ENCODE measurements at places on chromosomes 6 and 20.

- no peak for DNase-seq
Observed at GRCh38 chr6:138882369-138883017, 86.6 kb downstream of the ECT2L start.

DNA sequence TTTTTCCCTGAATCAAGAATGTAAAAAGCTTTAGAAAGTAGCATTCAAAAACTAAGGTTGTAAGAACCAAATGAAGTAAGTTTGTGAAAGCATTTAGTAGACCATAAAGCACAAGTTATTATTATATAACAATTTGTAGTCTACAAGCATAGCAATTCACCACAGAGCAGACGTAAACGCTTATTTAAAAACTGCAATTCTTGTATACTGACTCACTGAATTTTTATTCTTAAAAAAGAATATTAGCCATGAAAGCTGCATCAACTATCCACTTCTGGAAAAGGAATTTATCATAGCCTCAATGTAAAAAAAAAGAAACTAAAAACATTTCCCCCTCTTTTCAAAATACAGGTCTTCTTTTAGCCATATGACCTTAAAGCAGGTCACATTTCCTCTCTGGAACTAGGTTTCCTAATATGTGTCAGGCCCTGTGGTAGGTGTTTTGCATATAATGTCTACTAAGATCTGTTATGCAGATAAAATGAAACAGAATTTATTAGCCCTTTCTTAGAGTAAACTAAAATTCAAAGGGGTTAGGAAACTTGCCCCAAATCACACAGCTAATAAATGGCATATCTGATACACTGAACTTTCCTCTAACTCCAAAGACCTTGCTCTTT is 2.1 kb downstream of the MAP3K7 start:
- no peak for DNase-seq

GRCh38 chr20:5844063-5844681 is 94.0 kb downstream of the SHLD1 start:
- DNase-seq, result no peak

- no peak for DNase-seq
Observed at GRCh38 chr6:26056583-26057350, 30.5 kb upstream of the HFE start.

DNA sequence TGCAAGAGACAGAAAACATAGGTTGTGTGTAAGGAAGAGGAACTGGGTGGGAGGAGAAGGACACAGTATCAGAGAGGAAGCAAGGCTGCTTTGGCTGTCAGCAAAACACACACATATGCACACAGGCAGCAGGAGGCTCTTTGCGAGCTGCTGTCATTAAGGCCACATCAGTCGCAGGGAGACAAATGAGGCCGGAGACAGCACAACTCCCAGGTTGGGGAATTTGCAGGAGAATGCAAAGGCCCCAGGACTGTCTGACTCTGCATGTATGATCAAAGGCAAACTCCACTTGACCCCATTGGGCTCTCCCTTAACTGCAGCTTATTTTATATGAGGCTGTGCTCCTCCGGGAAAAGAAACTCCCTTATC is 35.3 kb downstream of the METTL24 start:
- no peak for DNase-seq

DNA sequence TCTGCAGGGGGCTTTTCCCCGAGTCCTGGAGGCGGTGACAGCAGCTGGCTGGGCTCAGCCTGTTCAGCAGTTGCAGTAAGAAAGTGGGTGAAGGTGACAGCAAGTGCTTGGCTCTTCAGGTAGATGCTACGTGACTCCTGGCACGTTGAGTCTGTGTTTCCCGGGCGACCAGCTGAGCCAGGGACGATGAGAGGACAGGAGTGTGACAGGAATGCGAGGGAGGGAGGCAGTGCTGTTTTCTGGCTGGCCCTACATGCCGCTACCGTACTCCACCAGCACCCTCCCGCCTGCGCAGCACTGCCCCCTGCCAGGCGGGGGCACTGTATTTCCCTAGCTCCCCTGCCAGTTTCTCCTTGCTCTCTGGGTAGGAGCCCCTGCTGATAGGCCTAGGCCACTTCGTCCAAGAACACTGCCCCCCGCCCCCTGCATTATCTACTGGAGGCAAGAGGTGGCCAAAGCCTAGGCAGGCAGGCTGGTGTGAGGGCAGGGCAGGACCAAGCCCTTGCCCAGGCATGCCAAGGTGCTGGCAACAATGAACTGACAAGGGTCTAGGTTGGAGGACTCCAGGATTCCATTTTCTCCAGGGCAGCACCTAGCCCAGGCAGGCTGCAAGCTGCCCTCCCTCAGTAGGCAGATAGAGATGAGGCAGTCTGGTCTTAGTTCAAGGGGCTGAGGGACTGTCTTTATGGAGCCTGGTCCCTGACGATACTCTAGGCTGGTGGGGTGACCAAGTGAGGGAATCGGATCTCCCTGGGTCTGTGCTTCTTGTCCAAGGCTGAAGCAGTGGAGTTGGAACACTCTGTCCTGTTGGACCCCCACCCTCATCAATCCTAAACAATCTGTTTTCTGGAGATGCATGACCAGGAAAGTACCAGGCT is 19.2 kb downstream of the MRPS18A start:
- peak; percentile 20 for DNase-seq
